IPS DF 19.7 (cell line): ENCODE measurements at places on chromosomes 13 and 19.

DNA sequence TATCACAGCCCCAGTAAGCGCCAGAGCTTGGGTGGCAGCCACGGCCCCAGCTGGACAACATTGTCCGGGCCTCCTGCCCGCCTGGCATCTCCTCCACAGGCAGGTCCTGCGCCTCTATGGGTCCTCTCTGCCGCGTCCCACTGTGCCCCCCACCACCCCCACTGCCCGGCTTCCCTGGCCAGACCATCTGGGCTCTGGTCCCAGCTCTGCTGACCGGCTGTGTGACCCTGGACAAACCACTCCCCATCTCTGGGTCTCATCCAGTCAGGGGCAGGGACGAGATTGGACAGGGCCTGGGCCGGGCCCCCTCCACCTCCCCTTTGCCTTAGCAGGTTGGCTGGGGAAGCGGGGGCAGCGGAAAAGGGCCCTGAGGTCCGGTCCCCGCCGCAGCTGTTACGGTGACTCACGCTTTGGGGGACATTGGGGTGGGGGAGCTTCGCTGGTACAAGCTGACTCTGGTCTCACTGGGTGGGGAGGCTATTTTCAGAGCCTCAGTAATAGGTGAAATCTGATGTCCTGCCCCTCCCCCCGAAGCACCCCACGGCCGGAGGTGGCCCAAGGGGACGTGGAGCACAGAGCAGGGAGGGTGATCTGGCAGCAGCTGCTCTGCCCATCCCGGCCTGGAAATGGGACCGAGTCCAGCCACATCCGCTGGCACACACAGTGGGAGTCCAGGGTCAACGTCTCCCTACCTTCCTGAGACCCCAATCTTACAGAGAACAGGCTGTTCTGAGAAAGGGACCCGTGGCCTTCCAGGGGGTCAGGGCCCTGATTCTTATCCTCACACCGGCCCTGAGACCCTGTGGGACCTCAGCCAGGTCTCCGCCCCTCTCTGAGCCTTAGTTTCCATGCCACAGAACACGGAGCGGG is 9.1 kb downstream of the NFIC start:
- no peak for DNase-seq

GRCh38 chr19:1280636-1281568 is 4.8 kb upstream of the EFNA2 start:
- DNase-seq = no peak

DNA sequence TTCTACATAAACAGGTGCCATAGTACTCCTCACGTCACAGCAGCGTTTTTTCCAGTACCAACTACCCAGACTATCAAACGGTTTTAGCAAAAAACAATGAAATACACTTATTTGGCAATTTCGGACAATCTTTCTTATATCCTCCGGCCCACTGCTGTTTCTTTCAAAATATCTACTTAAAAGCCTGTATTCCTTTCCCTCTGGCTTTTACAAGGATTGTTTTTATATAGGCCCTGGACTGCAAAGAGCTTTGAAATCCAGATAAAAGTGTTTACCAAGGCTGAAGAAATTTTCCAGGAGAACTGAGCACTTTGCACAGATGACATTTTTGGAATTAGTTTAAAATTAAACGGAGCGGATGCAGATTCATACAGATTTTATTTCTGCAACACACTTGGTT is 255.9 kb upstream of the STARD13 start:
- DNase-seq = no peak

DNA sequence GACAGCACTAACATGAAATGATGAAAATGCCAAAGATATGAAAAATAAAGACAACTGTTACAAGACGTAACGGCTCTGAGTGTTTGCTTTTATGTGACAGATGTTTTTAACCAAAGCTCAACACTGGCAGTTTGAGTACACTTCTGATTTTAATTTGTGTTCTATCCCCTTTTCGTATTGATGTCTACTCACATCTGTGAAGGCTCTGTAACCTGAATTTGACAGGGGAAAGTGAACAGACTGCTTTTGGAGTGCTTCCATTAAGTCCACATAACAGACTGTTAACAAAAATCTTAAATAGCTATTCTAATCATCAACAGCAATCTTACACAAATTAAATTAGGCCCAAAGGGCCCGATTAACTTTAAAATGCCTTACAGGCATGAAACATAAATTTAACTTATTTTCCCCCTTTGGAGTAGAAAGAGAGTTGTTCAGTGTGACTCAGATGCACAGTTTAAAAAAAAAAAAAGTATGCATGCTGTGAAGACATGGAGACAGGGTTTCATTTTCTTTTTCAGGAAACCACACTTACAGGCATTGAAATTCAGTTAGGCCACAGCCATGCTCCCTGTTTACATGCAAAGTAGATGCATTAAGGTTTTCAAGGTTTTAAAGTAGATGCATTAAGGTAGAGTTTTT is 16.3 kb upstream of the RNASEH2B start:
- DNase-seq = no peak

GRCh38 chr19:49549045-49549444 is 21.2 kb downstream of the RCN3 start:
- no peak for DNase-seq

- DNase-seq = no peak
Measured at GRCh38 chr13:44158098-44158521, 215.5 kb upstream of the SERP2 start.

GRCh38 chr13:81577601-81578195 is 1236.8 kb upstream of the SPRY2 start:
- no peak for DNase-seq

GRCh38 chr13:46617229-46617721 is 64.3 kb downstream of the LRCH1 start:
- no peak for DNase-seq

GRCh38 chr13:98819382-98820010 is 67.0 kb upstream of the SLC15A1 start:
- DNase-seq = no peak

DNA sequence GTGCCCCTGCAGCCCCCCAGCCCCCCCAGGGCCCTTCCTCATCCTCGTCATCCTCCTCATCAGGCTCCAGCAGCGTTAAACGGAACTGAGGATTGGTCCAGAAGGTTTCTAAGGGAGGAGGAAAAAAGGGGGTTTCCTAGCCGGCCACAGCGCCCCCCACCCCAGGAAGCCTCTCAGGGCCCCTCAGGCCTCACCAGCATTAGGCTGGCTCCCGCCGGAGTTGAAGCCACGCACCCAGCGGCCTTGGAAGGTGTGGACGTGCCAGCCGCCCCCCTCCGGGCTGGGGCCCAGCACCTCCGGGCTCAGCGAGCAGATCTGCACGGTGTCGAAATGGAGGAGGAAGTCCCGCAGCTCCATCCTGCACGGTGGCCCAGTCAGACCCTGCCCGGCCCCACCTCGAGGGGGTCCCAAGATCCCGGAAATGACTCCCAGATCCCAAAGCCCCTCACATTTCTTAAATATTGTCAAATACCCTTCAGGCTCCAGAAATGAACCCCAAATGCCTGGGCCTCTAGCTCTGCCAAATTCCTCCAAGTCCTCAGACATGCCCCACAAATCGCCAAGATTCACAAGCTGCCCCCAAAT is 6.9 kb downstream of the CAPN12 start:
- no peak for DNase-seq

- no peak for DNase-seq
Measured at GRCh38 chr19:30173593-30174356, 198.4 kb upstream of the ZNF536 start.

- DNase-seq = no peak
Measured at GRCh38 chr13:31274390-31274789, 74.6 kb downstream of the B3GLCT start.

GRCh38 chr19:41548954-41549688 is 26.8 kb upstream of the CEACAM21 start:
- no peak for DNase-seq

DNA sequence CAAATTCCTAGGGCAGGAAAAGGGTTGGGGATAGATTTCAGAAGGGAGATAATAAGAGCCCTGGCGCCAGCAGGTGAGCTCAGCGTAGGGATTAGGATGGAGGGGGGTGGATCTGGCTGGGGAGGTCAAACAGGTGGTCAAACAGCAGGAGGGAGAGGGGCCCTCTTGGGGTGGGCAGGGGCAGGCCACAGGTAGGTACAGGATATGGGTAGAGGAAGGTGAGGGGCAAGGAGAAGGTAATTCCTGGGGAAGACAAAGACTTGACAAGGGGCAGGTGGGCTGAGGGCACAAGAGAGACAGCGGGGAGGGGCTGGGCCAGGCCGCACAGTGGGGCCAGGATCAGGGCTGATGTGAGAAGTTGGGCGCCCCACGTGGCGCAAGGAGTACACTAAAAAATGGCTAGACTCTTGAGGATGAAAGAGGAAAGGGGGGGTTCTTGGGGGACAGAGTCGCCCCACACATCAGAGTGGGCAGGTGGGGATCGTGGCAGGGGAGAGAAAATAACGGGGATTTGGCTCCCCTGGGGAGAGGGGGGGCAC is 713 bp downstream of the KRI1 start:
- no peak for DNase-seq

DNA sequence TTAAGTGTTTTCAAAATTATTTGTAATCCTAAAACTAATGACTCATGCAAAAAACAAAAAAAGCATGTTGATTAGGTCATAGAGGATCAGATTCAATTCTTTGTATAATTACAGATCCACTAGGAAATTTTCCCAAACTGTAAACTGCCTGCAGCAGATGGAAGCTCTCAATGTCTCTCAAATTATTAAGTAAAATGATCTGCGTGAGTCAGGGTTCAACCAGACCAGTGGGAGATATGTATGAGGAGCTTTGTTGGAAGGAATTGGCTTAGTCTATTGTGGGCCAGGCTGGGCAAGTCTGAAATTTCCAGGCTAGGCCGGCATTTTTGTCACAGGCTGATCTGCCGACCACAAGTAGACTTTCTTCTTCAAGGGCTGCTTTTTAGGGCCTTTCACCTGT is 14.4 kb upstream of the SACS start:
- DNase-seq = no peak

DNA sequence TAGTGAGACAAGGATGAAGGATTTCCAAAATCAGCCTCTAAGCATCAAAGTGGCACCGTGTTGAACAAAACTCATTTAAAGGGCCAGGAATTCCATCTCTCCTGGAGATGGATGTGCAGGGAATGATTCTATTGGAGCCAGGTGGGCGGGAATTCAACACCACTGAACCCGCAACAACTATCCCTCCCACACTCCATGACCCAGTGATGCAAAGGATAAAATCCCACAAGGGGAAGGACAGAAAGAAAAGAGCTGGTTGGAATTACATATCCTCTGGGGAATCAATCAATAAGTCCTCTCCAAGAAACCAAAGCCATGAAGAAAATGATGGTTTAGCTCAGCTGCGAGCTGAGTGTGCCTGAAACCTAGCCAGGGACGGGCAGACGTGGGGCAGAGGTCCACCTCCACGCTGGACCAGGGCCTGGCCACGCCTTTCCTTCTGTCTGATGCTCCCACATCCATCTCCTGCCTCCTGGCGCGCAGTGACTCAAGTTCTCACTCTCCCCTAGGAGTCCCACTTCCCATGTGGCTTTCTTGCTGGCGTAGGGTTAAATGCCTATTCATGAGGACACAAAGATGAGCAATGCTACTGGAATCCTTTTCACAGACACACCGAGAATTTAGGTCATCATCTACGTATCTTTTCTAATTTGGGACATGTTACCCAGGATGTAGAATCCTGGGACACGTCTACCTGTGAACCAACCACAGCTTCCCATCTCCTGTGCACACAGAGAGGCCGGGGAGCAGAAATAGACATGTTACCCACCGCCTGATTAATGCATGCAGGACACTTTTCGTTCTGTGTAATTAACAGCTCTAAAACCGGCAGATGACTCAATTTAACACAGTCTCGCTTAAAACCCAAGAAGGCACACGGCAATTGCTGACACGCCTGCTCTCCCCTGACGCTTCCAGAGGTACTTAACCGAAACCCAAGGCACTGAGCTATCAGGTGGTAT is 48.6 kb downstream of the PEPD start:
- DNase-seq = no peak

DNA sequence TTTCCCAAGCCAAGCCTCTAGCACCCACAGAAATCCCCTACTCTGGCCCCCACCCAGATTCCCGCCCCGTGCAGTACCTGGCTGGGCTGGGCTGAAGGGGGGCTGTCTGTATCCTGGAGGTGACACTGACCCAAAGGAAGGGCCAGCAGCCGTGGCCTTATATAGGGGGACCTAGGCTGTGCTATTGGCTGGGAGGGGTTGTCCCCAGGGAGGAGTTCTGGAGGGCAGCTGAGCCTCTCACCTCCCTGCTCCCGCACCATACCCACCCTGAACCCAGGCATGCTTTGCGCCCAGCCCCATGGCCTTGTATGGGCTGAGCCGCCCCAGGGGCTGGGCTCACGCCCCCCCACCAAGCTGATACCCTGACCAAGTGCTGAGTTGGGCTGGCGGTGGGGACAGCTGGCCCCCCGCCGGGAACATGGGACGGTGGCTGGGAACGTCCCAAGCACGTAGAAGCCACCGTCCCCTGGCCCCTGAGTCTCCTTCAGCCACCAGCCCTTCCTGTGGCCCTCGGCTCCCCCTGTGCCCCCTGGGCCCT is at the start of gene CKM:
Gene CKM, minus strand, starts transcription at position 132 of the 538 bp plus-strand sequence. CDS start 3,162 bp downstream, outside the sequence.
- DNase-seq = no peak

DNA sequence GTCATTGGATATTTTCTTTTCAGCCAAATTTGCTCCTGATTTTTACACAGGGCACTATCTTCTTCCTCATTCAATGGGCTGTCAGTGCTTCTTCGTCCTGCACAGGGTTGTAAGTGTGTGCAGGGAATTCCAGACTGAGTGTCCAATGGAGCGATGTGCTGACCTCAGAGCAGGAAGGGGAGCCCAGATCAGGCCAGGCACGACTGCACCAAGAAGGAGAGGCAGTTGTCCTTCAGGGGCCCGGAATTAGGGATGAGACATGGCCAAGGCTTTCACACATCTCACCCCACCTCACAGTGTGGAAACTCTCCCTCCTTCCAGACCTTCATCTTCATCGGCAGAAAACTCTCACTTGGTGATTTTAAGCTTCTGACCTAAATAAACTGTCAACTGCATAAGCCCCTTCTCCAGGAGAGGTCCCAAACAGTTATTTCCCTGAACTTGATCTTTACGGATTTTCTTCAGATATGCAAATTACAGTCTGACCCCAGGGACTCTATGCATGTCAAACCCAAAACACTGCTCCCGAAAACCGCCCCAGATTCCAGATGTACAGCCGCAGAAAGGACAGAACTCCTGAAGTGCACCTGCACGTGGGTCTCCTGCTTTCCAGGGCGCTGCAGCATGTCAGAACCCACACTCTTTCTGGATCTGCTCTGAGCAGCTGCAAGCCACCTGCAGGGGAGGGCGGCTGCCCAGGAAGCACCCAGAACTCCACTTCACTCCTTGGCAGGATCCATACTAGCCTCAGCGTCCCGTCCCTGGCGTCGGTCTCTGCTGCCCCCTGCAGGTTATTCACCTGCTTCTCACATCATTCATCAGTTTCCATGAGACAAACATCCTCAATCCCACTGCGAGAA is 625 bp upstream of the ZNF20 start:
- no peak for DNase-seq

- no peak for DNase-seq
Measured at GRCh38 chr19:48319647-48320541, 5.5 kb upstream of the EMP3 start.
